Activated T-cell treated with anti-CD3 and anti-CD28 coated beads, Interleukin-2, amount 50 U/mL, for 72 hours (primary cell): ENCODE measurements at places on chromosomes 4 and X. TPM values are rescaled to one million over a fixed set of nuclear protein-coding genes. Genes with fewer than 3 reads are reported as not detected.

DNA sequence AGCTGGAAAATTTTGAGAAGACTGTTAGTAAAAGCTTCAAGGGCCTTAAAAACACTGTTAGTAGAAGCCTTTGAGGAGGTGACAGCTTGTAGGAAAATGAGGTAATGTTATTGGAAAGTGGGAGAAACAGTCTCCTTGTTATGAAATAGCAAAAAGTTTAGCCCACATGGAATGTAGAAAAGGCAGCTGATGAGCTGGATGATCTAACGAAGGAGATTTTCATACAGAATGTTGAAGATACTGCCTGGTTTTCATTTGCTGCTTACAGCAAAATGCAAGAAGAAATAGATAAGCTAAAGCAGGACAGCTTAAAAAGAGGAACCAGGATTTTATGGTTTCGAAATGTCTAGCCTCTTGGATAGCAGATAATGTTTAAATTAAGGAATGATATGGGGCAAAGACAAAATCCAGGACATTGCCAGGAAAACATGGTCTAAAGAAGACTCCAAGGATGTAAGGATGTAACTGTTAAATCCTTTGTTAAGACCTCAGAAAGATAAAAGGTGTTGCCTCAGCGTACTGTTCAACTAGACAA is 10.2 kb upstream of the STBD1 start:
- DNase-seq, result no peak

DNA sequence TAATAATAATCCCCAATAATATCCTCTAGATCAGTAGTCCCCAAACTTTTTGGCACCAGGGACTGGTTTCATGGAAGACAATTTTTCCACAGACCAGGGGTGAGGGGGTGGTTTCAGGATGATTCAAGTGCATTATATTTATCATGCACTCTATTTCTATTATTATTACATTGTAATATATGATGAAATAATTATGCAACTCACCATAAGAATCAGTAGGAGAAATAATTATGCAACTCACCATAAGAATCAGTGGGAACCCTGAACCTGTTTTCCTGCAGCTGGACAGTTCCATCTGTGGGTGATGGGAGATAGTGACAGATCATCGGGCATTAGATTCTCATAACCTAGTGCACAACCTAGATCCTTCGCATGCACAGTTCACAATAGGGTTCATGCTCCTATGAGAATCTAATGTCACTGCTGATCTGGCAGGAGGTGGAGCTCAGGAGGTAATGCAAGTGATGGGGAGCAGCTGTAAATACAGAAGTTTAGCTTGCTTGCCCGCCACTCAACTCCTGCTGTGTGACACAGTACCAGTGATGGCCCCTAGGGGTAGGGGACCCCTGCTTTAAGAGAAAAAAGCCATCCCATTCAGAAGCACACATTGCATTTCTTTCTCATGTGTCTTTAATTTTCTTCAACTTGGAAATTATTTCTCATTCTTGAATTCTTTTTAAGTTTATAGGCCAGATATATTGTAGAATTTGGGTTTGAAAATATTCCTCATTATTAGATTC is 16.0 kb upstream of the SH3RF1 start:
- DNase-seq, result no peak

The ADGRG2 gene
- total RNA-seq, result 0.12 TPM

The GLOD5 gene
- total RNA-seq, result not detected

The PAGE4 gene
- not detected for total RNA-seq
